ENCODE measurements at places on chromosomes 5 and 9.

DNA sequence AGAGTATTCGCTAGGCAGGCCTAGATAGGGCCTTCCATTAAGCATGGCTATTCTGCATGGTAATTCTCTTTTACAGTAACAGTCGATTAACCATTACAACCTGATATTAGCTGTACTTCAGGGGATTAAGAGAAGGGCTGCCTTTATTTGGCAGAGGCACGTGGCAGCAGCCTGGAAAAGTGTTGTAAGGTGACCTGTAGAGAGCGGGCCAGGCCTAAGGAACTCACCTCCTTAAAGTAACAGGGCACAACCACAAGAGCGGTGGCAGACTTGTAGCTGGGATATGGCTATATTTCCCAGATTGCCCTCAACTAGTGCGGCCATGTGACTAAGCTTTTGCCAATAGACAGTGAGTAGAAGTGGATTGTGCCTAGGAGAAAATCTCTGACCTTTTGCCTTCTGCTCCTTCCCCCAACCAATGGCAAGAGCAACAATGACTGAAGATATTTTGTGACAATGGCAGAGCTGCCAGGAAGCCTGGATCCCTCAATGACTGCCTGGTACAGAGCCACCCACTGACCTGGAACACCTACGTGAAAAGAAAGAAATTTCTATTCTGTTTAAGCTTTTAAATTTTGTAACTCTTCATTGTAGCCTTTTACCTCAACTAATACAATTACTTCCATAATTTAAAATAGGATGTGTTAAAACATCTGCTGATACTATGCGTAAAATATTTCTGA is 18.9 kb upstream of the ANKRD34B start:
- DNase-seq = no peak

DNA sequence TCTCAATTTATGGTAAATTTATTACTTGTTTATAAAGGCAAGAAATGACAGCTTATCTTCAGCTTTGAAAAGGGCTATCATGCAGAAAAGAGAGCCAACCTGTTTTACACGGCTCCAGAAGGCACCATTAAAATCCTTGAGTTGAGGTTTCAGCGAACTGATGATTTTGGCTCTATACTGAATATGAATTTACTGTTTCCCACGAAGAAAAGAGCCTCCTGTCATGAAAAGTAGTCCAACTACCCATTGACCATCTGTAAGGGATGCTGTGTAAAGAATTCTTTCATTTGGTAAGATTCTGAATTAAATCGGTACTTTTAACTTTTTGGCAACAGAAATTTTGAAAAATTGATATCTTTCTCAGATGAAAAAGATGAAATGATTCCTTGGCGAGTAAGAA is 657.6 kb upstream of the ZNF608 start:
- no peak for DNase-seq

- no peak for DNase-seq
Observed at GRCh38 chr5:149324641-149325040, 20.7 kb upstream of the GRPEL2 start.

- DNase-seq = no peak
Observed at GRCh38 chr9:107972346-107972745, 482.8 kb upstream of the KLF4 start.

- DNase-seq = no peak
Observed at GRCh38 chr9:8140557-8140956, 341.0 kb upstream of the DMAC1 start.

DNA sequence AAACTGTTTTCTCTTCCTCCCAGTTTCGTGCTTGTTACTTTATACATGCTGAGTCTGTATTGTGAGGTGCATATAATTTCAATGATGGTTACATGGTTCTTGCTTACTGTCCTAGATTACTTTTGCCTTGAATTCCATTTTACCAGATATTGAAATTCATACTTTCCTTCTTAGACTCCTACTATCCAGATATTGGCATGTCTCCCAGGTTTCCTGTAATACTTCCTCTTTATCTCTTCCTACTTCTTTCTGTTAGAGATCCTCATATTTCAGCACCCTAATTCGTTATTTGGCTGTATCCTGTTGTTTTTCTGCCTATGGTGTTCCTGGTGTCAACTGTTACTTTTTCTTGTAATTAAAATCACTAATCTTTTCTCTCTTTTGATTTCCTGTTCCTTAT is 522.1 kb downstream of the CCDC171 start:
- DNase-seq = peak; percentile 52

DNA sequence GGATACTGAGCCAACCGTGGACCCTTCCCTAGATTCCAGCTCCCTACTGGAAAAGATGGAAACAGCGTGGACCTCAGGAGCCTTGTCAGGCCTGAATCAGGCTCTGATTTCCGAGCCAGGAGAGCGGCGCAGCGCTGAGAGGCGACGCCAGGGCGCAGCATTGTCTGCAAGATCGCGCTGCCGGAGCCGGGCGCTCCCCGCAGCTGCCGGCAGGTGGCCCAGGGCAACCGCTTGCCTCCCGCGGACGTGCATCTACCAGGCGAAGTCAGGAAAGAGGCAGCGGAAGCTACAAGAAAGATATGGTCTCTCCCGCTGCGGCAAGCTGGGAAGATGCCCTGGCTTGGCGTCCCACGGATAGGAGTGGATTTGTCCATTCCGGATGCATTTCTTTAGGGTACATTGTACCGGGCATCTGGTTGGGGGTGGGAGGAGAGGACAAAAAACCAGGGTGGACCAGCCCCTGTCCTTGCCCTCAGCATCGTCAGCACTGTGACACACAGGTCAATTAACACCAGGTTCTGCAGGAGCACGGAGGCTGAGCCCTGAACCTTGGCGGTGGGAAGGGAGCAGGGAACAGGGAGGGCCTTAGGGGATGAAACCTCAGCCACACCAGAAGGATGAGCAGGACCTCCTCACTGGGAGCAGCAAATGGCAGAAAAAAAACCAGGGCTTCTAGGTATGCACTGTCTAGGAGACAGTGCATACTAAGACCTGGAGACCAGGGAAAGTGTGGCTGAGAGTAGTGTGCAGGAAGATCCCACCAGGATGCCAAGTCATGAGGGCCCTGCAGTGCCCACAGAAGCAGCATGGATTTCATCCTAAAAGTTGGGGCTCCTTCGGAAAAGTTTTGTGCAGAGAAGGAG is 55.9 kb downstream of the SFXN1 start:
- DNase-seq = peak; percentile 14

DNA sequence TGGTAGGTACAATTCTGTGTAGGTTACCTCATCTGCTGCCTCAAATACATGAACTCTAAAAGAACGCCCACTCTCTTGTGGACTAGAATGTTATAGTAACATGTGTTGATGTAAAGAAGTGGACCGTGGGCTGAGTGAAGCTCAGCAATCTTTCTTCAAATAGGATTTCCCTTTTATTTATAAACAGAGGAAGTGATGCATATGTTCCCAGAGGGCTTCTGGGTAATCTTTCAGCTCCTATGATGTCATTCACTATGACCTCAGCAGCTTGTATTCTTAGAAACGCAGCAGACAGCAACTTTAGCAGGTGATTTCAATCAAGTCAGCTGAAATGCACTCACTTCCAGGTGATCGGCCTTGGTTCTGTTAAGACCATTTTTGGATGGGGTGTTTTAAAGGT is 14.4 kb downstream of the F2RL2 start:
- DNase-seq = no peak

DNA sequence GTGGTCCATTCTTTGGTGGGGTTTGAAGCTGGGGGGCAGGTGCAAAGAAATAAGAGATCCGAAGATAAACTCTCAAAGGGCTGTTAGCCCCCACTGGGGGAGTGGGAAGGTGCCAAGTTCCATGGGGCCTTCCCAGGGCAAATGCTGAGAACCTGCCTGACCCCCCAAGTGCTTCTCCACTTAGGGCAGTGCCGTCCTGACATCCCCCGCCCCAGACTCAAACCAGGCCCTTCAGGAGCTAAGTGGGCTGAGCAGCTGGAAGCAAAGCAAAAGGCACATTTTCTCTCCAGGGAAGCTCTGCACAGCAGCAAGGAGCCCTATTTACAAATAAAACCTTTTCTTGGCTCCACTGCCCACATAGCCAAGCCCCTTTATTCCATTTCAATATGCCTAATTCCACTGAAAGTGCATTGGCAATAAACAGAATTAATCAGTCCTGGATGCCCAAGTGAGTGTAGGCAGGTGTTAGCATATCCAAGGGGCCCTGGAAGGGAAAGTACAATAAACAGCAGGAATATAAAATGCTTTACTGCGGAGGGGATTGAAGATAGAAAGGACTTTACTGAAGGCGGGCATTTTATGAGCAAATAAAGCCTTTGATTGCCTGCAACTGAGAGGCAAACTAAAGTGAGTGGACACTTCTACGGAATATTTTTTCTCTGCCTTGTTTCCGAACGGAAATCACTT is 44.6 kb downstream of the WHRN start:
- DNase-seq = no peak

GRCh38 chr9:123217128-123217654 is 51.2 kb downstream of the STRBP start:
- no peak for DNase-seq

DNA sequence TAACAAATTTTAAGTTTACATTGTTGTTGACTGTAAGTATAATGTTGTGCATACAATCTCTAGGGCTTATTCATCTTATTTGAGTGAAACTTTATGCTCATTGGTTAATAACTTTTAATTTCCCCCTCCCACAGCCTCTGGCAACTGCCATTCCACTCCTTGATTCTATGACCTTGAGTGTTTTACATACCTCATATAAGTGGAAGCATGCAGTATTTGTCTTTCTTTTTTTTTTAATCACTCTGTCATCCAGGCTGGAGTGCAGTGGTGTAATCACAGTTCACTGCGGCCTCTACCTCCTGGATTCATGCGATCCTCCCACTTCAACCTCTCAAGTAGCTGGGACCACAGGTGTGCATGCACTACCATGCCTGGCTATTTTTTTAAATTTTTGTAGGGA is 83.9 kb downstream of the KCTD16 start:
- no peak for DNase-seq
